Mucosa of descending colon (tissue), 3 donors: ENCODE measurements at places on chromosomes 2 and 18.

GRCh38 chr2:73987109-73987947 lies 2.6 kb downstream of the TET3 start:
- peak; percentile 76 for DNase-seq

DNA sequence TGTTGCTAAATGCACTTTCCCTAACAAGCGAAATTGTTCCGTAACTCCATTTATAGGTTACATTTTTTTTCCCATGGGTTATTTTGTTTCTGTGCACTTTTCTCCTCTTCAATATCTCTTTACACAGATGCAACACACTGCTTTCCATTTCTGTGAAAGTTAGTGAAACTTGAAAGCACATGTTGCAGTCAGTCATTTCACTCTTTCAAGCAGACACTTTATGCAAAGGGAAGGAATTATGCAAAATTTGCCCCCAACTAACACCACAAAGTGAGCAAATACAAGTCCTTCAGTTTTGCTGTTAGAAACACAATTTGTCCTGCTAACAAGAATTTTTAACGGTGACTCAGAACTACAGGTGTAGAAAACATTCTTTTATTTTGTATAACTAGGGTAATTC lies 124.8 kb downstream of the PTH2R start:
- no peak for DNase-seq

DNA sequence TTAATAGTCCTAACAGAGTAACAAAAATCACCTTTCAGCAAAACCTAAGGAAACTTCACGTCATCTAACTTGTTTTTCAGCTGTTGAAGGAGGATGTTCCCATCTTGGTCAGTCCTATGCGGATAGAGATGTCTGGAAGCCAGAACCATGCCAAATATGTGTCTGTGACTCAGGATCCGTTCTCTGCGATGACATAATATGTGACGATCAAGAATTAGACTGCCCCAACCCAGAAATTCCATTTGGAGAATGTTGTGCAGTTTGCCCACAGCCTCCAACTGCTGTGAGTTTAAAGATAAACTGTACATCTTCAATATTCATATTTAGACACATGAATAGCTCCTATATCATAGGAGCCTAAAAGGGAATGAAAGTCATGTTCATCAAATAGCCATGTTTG lies 10.5 kb downstream of the COL3A1 start:
- no peak for DNase-seq

DNA sequence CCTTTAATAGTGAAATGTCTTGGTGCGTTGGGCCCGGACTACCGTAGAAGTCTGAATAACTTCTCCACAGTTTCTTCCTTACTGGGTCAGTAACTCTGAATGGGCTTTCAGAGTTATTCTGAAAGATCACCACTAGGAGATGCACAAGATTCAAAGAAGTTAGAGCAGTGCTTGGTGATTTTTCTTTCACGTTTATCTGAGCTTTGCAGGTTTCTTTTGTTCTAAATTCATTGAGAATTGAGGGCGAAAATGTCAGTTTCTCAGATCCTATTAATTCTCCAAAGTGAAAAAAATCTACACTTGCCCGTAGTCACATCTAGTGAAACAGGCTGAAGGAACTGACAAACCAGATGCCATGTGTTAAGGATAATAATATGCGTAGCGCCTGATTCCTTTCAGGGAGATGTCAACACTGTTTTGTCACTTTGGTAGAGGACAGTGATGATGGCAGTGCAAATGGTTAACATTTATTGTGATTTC lies 70.1 kb downstream of the QPCT start:
- no peak for DNase-seq

DNA sequence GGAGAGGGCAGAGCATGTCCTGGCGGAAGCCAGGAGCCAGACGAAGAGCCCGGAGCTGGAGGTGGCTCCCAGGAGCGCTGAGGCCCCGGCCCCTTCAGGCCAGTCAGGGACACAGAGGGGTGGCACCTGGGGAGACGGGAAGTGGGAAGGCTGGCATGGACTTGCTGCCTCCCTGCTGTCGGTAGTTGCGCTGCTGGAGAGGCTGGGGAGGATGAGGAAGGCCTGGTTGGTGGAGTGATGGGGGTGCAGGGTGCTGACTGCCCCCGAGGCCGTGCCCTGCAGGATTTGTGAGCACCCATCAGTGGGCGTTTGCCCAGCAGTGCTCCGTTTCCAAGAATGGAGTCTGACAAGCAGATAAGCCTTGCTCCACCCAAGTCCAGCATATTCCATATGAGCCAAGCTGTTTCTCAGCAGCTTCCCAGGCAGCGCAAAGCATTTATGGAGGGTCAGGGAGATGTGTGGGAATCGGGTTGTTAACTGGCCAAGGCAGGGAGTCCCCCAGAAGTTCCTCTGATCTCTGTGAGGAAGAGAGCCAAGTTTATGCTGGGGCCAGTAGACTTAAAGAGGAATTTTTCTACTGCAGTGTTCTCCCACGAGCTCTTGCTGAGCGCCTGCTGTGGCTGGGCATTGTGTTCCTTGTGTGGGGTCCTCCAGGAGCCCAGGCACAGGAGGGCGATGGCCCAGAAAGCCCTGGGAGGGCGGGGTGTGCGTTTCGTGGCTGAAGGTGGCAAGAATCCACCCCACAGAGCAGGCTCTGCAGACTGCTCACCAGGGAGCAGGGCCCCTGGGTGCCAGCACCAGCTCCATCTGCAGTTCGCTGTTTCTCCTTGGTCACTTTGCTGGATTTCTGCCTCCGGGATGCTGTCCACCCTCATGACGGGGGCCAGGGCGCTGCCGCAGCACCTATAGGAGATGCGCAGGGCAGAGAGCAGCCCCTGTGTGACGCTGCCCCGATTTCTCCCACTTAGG lies 250.2 kb downstream of the ALPK2 start:
- no peak for DNase-seq

GRCh38 chr2:32442020-32442467 lies 85.2 kb downstream of the BIRC6 start:
- no peak for DNase-seq

DNA sequence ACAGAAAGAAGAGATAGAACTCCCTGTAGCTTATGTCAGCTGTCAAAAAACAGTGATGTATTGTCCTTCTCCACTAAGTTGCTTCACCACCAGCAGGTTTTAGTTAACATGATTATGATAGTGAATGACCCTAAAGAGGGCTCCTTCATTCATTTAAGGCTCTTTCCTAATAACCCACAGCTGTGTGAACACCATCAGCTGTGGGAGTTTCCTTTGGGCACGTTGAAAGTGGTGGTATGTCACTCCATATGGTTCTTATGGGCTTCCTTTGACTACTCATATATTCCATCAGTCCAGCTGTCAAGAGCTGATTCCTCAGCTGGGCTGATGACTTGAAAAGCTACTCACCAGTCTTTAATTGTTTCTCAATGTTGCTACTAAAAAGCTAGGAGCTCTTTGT lies 210.3 kb downstream of the UBE2E3 start:
- DNase-seq, result no peak

- DNase-seq, result peak; percentile 4
Observed at GRCh38 chr2:152089238-152089637, 9.6 kb downstream of the CACNB4 start.

DNA sequence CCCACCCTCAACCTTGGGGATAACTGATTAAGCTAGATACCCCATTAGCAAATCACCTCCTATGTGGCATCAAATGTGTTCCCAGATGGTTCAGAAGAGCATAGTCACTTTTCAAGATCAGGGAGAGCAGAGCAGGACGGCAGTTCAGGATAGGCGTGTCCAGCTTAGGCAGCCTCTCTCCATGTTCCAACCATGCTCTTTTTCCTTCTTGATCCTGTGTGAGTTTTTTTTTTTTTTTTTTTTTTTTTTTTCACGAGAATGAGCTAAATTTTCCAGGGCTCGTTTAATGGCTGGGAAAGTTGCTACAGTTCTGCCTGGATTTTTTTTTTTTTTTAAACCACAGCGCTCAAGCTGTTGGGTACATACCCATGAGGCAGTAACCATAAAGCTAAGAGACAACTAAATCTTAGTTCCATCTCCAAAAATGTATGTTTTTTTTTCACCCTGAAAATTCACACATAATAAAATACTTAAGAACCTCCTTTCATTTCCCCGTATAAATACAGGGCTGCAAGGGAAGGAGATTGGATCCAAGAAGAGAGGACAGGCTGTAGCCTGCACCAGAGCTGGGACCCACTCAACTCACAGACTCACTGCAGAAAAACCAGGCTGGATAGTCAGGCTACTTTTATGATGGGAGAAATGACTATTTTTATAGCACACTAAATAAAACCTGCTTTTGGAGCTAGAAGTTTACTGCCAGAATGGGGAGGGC lies 244.3 kb downstream of the SETBP1 start:
- DNase-seq, result no peak

GRCh38 chr18:63315876-63316275 lies 3.7 kb downstream of the BCL2 start:
- DNase-seq, result no peak

DNA sequence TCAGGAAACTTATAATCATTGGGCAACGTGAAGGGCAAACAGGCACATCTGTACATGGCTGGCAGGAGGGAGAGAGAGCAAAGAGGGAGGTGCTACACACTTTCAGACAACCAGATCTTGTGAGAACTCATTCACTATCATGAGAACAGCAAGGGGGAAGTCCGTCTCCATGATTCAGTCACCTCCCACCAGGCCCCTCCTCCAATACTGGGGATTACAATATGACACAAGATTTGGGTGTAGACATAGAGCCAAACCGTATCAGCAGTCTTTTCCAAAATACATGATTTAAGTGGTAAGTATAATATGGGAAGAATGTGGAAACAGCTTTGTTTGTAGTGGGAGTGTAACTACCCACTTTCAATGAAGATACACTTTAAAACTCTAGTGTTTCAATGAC lies 65.0 kb downstream of the EPB41L5 start:
- DNase-seq, result no peak

DNA sequence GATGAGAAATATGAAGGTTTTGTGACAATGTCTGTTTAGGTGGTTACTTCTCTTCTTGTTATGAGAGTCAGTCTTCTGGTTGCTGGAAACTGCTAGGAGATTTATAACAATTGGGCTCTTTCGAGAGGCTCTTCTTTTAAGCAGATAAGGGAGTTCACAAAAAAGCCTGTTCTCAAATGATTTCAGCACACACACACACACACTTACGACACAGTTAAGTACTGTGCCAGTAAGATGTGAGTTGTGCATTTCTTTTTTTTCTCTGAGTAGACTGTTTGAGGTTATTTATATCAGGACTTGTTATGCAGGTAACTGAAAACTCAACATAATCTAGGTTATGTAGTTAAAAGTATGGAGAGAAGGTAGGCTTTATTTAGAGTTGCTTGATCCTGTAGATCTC lies 49.8 kb downstream of the MSH2 start:
- no peak for DNase-seq

DNA sequence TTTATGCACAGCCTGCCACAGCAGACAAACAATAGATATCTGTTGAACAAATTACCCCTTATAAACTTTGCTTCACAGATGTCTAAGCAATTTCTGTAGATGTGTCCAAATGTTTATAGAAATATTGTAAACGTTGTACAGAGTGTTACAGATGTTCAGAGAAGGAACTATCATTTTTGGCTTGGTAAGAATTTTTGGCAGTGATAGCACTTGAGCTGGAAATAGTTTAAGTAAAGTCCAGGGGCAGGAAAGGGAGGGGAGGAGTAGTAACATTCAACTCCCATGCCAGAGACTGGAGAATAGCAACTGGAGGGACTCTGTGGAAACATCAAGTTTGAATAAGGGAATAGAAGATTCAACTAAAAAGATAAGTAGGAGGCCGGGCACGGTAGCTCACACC lies 4.4 kb downstream of the PTRHD1 start:
- no peak for DNase-seq

DNA sequence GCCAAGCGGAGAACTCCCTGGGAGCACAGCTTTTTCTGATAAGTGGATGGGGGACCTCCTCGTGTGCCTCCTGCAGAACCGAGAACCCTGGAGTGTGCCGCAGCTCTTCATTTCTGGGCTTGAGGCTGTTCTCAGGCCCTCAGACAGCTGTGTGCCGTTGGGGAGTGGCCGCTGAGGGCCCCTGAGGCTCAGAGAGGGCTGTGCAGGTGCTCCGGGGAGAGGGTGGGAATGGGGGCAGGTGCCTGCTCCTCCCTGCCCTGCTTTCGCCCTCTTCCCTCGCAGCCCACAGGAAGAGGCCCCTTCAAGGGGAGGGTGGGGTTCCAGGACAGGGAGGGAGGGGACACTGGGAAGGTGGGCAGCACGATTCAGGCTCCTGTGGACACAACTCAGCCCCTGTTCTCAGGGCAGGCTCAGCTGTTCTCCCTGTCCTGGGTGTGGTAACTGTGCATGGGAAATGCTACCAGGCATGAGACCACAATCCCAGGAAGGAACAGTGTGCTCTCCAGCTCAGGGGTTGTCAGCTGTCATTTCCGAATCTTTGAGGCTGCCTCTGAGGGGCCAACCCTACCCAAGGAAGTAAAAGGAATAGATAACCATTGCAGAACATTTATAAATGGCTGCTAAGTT lies 11.3 kb downstream of the LCT start:
- peak; percentile 61 for DNase-seq

GRCh38 chr2:36338827-36339145 lies 16.8 kb upstream of the CRIM1 start:
- DNase-seq, result no peak

- DNase-seq, result no peak
Observed at GRCh38 chr2:234797566-234798250, 154.1 kb upstream of the SH3BP4 start.

DNA sequence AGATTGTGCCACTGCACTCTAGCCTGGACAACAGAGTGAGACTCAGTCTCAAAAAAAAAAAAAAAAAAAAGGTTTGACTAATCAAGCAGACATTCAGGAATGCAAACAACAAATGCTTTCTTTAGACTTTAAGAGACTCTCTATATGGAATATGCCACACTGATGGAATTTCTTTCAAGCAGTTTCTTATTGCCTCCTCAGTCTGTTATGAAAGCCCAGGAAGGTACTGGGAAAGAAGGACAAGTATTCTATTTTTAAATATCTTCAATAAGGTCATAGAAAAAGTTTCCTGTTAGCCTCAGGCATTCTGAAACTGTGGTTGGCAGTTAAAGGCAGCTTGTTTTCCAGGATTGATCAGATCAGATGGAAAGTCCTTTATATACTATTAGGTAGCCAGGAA lies 241.6 kb downstream of the PIK3C3 start:
- DNase-seq, result no peak

DNA sequence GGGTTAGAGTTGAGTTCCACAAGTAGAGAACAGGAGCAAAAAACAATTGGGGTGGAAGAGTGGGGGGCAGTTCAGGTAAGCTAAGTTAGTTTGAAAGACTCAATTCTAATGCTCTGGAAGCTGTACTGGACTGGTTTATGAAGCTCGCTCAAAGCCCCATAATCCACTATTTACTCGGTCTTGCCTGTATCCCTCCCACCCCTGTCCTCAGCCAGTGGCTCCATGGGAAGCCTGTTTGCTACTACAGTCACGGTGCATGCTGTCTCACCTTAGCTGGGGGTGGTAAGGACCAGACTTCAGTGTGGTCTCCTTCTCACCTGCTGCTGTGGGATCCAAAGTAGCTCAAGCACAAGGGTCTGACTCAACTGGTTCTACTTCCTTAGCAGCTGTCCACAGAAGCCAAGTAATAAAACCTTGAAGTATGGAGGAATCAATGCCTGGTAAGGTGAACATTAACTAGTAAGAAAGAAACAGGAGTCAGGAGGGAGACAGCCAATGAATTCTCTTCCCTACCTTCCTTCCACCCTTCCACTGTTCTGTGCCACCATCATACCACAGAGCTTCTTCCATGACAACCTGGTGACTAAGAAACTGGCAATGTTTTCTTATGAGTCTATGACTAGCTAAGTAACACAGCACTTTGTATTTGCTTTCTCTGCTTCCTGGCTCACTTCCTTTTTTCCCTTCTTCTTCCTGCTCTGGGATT lies 230.8 kb downstream of the SRBD1 start:
- DNase-seq, result no peak

- no peak for DNase-seq
Observed at GRCh38 chr2:163878718-163879117, 142.9 kb upstream of the FIGN start.
